ENCODE measurements at places on chromosomes 11 and 22. TPM values are rescaled to one million over a fixed set of nuclear protein-coding genes. Genes with fewer than 3 reads are reported as not detected.
A peak's percentile ranks its signal among the peaks of the same experiment; 100 is the strongest.

DNA sequence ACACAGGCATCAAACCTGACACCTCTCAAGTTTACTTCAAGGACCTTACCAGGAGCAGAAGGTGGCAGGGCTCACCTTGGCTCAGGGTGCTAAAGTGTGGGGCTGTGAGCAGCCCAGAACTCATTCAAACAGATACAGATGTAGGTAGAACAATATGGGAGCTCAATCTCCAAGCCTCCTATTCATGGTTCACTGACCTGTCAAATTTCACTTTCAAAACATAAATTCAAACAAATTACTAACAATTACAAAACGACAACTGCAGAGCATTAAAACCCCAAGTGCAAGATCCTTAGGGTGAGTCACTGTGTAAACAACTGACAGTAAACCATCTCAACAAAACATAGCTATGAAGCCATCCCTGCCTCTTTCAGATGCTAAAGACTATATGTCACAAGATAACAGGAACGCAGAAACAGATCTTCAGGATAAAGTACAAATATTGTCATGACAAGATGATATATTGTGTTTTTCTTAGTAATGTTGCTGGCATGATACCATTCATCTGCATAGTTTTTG is 303.5 kb upstream of the ANO3 start:
- H3K36me3 ChIP-seq, result no peaks in the 10 kb centered on the region
- H3K4me3 ChIP-seq, result no peak overlapping the region
- no peaks in the 10 kb centered on the region for H3K4me1 ChIP-seq
- H3K27ac ChIP-seq, result no peak overlapping the region
- H3K27me3 ChIP-seq, result peaks cover 37% of the 10 kb centered on the region
- peak; percentile 28 for DNase-seq

DNA sequence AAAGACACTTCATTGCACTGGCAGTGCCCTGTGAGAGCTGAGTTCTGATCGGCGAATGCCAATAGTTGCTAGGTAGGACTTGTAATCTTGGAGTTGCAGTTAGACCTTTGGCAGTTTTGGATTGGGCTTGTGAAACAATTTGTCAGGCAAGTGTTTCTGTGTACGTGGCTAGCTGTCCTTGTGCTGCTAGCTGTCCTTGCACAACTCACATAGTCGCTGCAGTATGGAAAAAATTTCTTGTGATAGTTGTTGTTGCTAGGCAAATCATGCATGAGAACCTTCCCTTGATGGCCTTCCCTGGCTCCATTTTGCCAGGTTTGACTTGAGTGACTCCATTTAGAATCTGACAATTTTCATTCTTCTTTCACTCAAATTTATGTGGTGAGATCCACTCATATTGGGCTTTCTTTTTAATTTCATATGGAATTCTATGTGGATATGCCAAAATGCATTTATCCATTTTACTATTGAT is 140.7 kb downstream of the APIP start:
- no peak overlapping the region for H3K27ac ChIP-seq
- H3K36me3 ChIP-seq, result no peaks in the 10 kb centered on the region
- no peak for DNase-seq
- H3K4me1 ChIP-seq, result peaks cover 8% of the 10 kb centered on the region
- H3K4me3 ChIP-seq, result no peak overlapping the region

HSPB2 gene
- total RNA-seq, result 0.23 TPM

DNA sequence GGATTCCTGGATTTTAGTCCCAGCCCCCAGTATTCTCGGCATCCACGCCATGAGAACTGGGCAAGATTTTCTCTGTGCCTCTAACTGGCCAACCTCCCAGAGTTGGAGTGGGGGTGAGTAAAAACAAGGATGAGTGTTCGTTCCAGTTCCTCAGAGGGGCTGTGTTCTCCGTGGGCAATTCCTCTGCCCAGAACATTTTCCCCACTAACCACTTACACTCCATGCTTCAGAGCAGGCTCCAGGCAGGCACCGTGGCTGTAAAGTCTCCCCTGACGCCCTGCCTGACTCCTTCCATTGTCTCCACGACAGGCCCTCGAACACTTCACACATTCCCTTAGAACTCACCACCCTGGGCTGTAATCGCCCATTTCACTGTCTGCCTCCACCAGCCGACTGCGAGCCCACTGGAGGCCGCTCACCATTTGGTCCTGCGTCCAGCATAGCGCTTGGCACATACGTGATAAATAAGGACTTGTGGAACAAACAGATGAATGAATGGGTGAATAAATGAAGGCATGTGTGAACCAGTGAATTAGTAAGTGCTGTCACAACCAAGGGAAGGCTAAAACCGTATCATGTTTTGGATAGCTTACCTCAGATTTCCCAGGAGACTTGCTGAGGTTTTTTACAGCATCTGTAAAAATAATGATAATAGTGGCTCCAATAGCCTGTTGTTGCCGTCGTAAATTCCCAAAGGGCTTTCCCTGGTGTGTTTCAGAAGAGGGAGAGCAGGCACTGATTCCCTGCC is 6.1 kb downstream of the APLNR start:
- H3K4me1 ChIP-seq, result no peaks in the 10 kb centered on the region
- H3K27me3 ChIP-seq, result peaks cover 37% of the 10 kb centered on the region
- H3K4me3 ChIP-seq, result no peak overlapping the region
- no peak for DNase-seq
- no peaks in the 10 kb centered on the region for H3K36me3 ChIP-seq
- no peak overlapping the region for H3K27ac ChIP-seq

DNA sequence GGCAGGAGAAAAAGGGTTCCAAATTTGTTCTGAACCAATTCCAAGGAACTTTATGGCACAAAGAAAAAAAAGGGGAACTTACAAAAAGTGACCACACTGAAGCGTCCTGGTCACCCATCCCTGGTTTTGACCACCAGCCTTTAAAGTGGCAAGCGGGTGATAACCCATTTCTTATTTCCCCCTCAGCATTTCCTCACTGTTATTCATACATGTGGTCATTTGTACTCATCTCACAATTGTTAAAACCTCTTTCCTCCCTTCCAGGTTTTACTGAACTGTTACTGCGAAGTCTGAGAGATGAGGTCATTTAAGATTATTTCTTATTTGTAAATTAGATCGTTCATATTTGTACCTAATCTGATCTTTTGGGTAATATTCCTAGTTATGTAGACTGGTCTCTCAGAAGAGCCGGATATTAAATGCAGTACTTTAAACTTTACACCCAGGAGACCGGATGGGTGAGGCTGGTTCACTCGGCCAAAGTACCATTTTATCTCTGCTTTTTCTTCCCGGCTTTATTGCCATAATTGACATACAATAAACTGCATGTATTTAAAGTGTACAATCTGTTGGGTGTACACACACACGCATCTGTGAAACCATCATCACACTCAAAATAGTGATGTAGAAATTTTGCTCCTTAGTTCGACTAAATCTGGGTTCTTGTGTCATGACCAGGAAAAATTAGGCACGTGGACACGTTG is 47.0 kb downstream of the CDPF1 start:
- H3K4me1 ChIP-seq, result no peaks in the 10 kb centered on the region
- H3K27me3 ChIP-seq, result no peaks in the 10 kb centered on the region
- H3K27ac ChIP-seq, result no peak overlapping the region
- H3K4me3 ChIP-seq, result no peak overlapping the region

DNA sequence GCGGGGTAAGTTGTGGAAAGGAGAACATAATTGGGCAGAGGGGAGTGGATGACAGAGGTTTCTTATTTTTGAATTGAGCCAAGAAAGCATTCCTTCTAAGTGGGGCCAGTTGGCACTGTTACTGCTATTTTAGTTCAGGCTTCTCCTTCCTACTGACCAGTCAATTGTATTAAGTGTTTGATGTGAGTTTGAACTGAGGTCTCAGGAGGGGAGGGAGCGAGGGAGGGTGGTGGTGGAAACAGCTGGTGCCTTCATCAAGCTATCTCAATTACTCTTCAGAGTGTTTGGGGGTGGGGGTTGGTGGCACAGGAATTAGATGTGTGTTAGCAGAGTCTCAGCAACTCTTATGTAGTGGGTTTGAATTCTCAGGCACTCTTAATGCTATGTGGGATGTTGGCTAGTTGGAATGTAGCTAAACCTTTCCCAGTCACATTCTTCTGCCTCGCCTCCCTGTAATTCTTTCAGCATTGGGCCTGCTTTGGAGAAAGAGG is 14.5 kb downstream of the CTNND1 start:
- H3K36me3 ChIP-seq, result peaks cover 34% of the 10 kb centered on the region
- peak overlapping the region; percentile 85 for H3K27ac ChIP-seq
- no peak for DNase-seq
- peaks cover 64% of the 10 kb centered on the region for H3K4me1 ChIP-seq
- H3K4me3 ChIP-seq, result no peak overlapping the region
- H3K27me3 ChIP-seq, result no peaks in the 10 kb centered on the region

CLP1 gene
- total RNA-seq, result 9.2 TPM

DNA sequence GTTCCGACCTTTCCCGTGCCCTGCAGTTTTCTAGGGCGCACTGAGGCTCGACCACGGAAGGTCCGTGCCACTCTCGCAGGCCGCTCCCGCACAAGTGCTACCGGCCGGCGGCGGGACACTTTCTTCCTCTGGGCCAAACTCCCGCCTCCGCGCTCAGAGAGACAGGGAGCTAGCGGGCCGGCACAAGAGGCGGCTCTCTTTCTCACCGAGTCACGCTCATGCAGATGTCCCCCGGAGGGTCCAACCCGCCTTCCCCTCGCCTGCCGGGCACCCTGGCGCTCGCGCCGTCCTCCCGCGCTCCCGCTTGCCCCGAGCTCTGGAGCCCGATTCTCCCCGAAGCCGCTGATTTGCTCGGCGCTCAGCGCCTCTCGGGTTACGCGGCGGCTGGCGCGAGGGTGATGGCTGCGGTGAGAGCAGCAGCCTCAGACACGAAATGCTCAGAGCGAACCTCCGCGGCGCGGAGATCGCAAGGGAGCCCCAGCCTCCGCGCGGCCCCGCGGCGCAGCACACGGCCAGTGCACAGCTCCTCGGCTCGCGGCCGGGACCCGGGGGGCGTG is 1.0 kb downstream of the LMO1 start:
- no peaks in the 10 kb centered on the region for H3K36me3 ChIP-seq
- peak; percentile 37 for DNase-seq
- no peak overlapping the region for H3K27ac ChIP-seq
- peaks cover 12% of the 10 kb centered on the region for H3K27me3 ChIP-seq
- H3K4me1 ChIP-seq, result peaks cover 23% of the 10 kb centered on the region
- H3K4me3 ChIP-seq, result peak overlapping the region; percentile 61

DNA sequence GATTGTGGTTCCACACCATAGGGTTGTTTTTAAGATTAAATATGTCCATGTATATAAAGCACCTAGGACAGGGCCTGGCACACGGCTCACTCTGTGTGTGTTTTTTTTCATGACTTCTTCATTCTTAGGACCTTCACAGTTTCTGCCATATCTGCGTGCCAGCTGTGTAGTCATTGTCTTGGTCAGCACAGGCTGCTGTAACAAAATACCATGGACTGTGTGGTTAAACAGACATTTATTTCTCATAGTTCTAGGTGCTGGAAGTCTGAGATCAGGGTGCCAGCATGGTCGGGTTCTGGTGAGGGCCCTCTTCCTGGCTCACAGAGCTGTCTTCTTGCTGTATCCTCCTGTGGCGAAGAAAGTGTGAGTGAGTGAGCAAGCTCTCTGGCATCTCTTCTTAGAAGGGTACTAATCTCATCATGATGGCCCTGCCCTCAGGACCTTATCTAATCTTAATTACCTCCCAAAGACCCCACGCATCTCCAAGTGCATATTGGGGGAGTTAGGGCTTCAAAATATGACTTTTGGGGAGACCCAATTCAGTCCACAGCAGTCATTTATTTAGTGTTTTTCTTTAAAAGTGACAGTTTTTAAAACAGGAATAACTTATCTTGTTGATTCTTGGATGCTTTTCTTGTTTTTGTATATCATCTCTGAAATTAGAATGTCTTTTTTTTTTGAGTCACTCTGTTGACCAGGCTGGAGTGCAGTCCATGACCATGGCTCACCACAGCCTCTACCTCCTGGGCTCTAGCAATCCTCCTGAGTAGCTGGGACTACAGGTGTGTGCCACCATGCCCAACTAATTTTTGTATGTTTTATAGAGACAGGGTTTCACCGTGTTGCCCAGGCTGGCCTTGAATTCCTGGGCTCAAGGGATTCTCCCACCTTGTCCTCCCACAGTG is 70.9 kb downstream of the ZNRF3 start:
- H3K36me3 ChIP-seq, result no peaks in the 10 kb centered on the region
- H3K27me3 ChIP-seq, result no peaks in the 10 kb centered on the region
- DNase-seq, result no peak
- H3K4me3 ChIP-seq, result no peak overlapping the region
- H3K4me1 ChIP-seq, result peaks cover 24% of the 10 kb centered on the region

DNA sequence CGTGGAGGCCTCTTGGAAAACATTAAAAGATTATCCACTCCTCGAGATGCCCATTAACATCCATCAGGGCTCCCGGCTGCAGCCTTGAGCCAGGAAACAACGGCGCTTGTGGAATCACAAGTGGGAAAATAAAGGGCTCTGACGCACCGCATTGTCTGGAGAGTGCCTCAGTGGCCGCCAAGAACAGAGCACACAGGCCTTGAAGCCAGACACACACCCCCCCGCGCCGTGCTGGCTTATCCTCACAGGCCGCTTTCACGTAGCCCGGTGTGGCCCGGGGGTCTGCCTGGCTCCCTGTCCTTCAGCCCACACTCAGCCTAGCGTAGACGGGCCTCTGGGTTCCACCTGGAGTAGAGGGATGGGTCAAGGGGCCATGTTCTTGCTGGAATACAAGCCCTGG is 1020.5 kb downstream of the BRD1 start:
- DNase-seq, result no peak
- no peaks in the 10 kb centered on the region for H3K4me1 ChIP-seq
- H3K27ac ChIP-seq, result no peak overlapping the region
- no peaks in the 10 kb centered on the region for H3K27me3 ChIP-seq

GRCh38 chr22:21703684-21704316 is 31.8 kb downstream of the YPEL1 start:
- H3K4me3 ChIP-seq, result no peak overlapping the region
- H3K36me3 ChIP-seq, result no peaks in the 10 kb centered on the region

DNA sequence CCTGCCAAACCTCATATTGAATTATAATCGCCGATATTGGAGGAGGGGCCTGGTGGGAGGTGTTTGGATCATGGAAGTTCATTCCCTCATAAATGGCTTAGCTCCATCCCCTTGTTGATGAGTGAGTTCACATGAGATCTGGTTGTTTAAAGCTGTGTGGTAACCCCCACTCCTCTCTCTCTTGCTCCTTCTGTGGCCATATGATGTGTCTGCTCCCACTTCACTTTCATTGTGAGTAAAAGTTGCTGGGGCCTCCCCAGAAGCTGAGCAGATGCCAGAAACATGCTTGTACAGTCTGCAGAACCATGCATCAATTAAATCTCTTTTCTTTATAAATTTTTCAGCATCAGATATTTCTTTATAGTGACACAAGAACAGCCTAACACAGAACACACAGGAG is 929.0 kb upstream of the FAT3 start:
- no peak overlapping the region for H3K4me3 ChIP-seq
- no peaks in the 10 kb centered on the region for H3K36me3 ChIP-seq
- peaks cover 10% of the 10 kb centered on the region for H3K4me1 ChIP-seq
- DNase-seq, result no peak

MMP12 gene
- not detected for total RNA-seq

- H3K4me1 ChIP-seq, result no peaks in the 10 kb centered on the region
- H3K4me3 ChIP-seq, result no peak overlapping the region
- H3K27ac ChIP-seq, result no peak overlapping the region
- H3K36me3 ChIP-seq, result no peaks in the 10 kb centered on the region
- DNase-seq, result no peak
These were observed 1491.1 kb downstream of the TBC1D22A start for GRCh38 chr22:48253573-48253972.

Measured in MCF 10A (cell line).